Stimulated activated CD8-positive, alpha-beta memory T cell treated with anti-CD3 and anti-CD28 coated beads, Interleukin-4, amount 100 ng/mL, for 4 hours (primary cell): ENCODE measurements at places on chromosomes 7 and 10.

DNA sequence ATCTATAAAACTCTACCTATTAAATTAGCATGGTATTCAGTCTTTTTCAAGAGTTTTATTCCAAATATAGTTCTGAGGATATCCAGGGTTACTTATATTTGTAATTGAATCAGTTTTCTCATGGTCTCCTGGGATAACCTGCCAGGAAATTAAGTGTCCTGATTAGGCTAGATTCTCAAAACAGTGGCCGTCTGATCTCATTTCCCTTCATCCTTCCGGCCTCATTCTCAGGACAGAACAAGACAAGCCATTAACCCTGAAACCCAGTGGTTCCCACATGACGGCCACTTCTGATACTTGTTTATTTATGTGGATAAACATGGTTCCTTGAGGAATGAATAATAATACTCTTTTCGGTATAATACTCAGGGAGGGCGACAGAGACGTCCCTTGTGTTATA lies 417.6 kb upstream of the POT1 start:
- no peak for DNase-seq

DNA sequence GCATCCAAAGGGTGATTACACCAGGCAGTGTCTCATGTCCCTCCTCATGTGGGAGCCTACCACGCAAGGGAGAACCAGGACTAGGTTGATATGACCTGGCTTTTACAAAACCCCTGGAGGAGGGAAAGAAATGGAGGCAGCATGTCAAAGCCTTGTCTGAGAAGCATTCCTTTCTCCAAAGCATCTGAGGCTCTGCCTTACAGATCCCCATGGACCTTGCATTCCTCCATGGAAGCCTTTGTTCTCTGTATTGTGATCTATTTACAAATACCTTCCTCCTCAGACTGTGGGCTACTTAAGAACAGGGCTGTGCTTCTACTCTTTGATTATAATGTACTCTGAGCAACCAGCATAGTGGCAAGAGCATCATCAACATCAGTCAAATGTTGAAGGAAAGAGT lies 197.0 kb downstream of the PLXNA4 start:
- DNase-seq, result no peak

DNA sequence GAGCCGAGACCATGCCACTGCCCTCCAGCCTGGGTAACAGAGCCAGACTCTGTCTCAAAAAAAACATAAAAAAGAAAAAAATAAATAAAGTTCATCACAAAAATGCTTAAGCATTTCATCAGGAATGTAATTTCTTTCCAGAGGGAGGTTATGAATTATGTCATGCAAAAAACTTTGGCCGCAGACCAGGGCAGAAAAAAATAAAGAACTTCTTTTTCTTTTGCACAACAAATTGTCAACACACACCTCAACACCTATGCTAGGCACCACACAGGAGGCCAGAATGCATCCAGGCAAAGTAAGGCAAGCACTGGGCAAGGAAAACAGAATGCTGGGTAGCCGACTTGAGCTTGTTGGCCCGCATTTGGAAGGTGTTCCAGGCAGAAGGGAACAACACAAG lies 3.9 kb downstream of the C10orf62 start:
- DNase-seq, result no peak

GRCh38 chr7:34973400-34973760 lies 63.9 kb downstream of the DPY19L1 start:
- no peak for DNase-seq

DNA sequence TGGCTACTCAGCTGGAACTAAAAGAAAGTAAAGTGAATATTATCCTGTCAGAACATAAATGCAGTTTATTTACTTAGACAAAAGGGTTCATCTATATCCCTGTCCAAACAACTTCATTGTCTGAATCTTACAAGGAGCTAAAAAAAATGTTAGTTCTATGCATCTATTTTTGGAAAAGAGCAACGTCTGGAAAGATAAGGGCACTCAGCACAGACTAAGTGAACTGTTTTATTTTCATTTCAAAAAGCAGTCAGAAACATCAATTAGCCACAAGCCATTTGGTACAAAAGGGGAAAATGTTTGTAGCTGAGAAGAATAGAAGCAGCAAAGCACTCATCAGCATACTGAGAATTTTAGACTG lies 245.5 kb downstream of the FOXP2 start:
- DNase-seq, result no peak
